CD4-positive, alpha-beta T cell treated with Interleukin-6 for 4 hours (primary cell): ENCODE measurements at places on chromosomes 2 and 18.

- DNase-seq = no peak
Measured at GRCh38 chr18:48767090-48767690, 183.6 kb downstream of the SMAD7 start.

GRCh38 chr18:55096263-55096951 is 137.1 kb upstream of the CCDC68 start:
- DNase-seq = no peak

DNA sequence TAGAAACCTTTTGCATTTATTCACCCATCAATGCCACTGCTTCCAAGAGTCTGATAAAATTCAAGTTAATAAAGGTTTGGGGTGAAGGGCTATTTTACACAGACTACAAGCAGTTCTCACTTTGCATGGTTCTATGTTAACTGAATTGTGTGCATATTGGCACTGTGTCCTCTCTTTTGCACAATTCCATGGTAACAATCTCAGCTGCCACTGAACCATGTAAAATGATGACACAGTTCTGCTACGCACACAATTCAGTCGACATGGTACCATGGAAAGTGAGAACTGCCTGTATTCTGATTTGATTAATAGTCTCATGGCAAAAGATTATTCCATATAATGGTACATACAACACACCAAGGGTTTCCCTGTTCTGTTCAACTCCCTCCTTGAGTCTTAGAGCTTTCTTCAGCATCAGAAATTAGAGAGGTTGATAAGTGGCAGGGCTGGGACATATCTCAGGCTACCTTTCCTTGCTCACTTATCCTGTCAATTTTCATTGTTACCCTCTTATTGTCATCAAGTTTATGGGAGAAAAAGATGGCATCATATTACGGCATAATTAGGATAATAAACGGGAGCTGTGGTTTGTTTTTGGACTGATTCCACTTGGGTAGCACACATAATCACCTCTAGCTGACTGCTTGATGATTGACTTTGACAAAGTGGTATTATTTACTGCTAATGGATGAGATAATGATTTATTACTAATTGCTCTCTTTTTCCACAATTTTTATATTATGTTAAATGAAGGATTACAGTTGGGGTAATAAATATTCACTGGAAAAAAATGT is 139.3 kb upstream of the CREB1 start:
- no peak for DNase-seq

DNA sequence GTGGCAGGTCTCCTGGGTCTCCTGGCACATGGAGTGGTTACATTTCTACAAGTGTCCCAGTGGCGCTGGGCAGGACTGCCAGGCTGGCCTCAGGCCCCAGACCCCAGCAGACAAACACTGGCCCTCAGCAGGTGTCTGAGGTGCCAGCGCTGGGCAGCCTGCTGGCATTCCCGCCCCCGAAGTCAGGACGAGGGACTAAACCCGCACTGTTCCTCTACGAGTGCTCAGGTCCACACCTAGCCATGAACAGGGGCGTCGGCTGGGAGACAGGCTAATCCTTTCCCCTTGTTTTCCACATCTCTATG is 12.8 kb downstream of the SNED1 start:
- DNase-seq = no peak

- DNase-seq = no peak
Measured at GRCh38 chr18:706405-706804, 6.0 kb downstream of the ENOSF1 start.

- DNase-seq = no peak
Measured at GRCh38 chr2:155895016-155895415, 437.5 kb downstream of the NR4A2 start.

GRCh38 chr18:52569492-52569891 is 229.5 kb downstream of the DCC start:
- DNase-seq = no peak

GRCh38 chr2:26245231-26245732 is 543 bp downstream of the HADHB start:
- peak; percentile 57 for DNase-seq

GRCh38 chr2:171086352-171087290 is 74.1 kb downstream of the TLK1 start:
- DNase-seq = peak; percentile 74
